ENCODE measurements at places on chromosomes 3 and 15. TPM values are rescaled to one million over a fixed set of nuclear protein-coding genes. Genes with fewer than 3 reads are reported as not detected.

DNA sequence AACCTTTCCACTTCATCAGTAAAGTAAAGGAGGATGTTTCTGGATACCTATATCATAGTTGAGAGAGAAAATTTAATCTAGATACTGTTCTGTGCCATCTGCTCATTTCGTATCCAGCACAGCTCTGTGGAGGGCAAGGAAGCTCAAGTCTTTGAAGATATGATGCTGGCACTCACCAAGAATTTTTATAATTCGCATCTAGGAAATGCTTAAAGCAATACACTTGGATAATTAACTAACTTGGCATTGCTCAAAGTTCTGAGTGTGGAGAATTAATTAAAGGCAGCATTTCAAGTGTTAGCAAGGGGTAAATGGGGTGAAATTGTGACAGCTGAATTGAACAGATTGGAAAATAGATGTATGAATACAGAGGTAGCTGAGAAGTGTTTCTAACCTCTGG lies 213.2 kb downstream of the KCNMB2 start:
- DNase-seq: no peak

DNA sequence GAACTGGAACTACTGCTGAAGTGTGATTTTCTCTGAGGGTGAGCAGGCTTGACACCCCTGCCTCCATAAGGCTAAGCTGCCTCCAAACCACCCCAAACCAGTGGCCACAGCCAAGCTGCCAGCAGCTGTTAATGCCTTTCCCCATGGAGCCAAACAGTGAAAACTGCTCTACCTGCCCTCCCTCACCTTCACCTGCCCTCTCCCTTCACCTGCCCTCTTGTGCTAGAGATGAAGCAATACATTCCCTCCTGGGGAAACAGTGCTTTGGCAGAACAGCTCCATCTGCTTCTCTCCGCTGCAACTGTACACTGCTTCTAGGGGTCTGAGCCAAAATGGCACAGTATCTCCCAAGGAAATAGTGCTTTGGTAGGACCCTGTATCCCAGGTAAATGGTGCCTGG lies 374.1 kb downstream of the FHIT start:
- no peak for DNase-seq

GRCh38 chr15:74264081-74264501 lies 28.0 kb downstream of the CCDC33 start:
- DNase-seq: no peak

Gene CYP19A1
- polyA plus RNA-seq: 3.5 TPM

Gene EIF4E3
- polyA plus RNA-seq: 6.6 TPM
